H1 (cell line): ENCODE measurements at places on chromosomes 7 and 10.

- no peaks in the 10 kb centered on the region for H3K36me3 ChIP-seq
- no peaks in the 10 kb centered on the region for H3K27me3 ChIP-seq
- no peaks in the 10 kb centered on the region for H3K4me1 ChIP-seq
- DNase-seq, result no peak
These were observed 50.0 kb downstream of the PLXNA4 start for GRCh38 chr7:132526111-132526740.

GRCh38 chr7:150405584-150406311 lies 26.6 kb downstream of the ZNF775 start:
- peak overlapping the region; percentile 65 for H3K4me3 ChIP-seq
- H3K36me3 ChIP-seq, result peaks cover 8% of the 10 kb centered on the region; the same call in 1 of the 2 replicates
- DNase-seq, result no peak

DNA sequence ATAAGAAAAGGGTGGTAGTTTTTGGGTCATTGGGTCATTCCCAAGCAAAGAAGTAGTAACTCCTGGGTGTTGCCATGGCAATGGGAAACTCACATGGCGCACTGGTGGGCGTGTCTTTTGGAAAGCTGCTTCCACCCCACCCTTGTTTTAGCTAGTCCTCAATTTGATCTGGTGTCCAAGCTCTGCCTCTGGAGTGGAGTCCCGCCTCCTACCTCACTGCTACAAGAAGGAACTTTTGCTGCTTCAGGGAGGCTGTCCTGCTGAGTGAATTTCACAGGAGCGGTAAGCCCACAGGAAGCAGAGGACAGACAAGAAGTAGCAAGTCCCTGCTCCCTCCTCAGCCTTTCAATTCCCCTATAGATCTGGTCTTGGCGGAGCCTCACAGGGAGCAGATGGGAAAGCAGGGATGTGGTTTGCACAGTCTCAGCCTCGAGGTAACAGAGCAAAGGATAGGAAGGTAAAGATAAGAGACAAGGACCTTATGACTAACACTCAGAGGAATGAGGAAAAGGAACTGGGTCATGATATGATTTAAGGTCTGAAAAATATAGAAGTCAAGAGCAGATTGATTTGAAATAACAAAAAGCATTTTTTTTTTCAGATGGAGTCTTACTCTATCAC lies 700.3 kb downstream of the TNS3 start:
- no peak overlapping the region for H3K4me3 ChIP-seq
- no peaks in the 10 kb centered on the region for H3K36me3 ChIP-seq
- no peak overlapping the region for H3K27ac ChIP-seq
- no peak for DNase-seq
- no peaks in the 10 kb centered on the region for H3K27me3 ChIP-seq
- no peaks in the 10 kb centered on the region; the same call in 1 of the 2 replicates for H3K4me1 ChIP-seq

GRCh38 chr10:24784061-24784460 lies 60.4 kb upstream of the ARHGAP21 start:
- H3K4me3 ChIP-seq, result no peak overlapping the region
- H3K27me3 ChIP-seq, result no peaks in the 10 kb centered on the region
- DNase-seq, result no peak
- no peak overlapping the region for H3K27ac ChIP-seq
- no peaks in the 10 kb centered on the region for H3K36me3 ChIP-seq

- no peaks in the 10 kb centered on the region for H3K4me1 ChIP-seq
- no peak for DNase-seq
- no peaks in the 10 kb centered on the region for H3K27me3 ChIP-seq
- H3K36me3 ChIP-seq, result no peaks in the 10 kb centered on the region
- H3K4me3 ChIP-seq, result no peak overlapping the region
These were observed 98.6 kb downstream of the GRK5 start for GRCh38 chr10:119305860-119306513.

- no peak for DNase-seq
- no peak overlapping the region for H3K27ac ChIP-seq
- H3K4me3 ChIP-seq, result no peak overlapping the region
These were observed 350.3 kb downstream of the GALNT17 start for GRCh38 chr7:71482284-71482683.

DNA sequence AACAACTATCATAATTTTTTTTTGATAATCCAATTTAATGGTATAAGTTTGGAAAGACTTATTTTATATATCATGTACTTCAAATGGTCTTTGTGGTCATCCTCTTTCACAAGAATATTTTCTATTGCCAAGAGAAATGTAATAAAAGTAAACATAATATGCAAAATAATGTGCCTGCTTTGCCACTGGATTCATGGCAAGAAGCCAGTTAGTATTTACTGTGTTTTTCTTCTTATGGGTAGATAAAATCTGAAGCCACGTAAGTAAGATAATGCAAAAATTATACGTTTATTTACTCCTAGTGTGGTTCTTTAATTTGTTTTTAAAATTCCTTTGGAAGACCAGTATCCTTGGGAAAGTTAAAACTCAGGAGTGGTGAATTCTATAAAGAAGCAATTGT lies 258.5 kb downstream of the ARL4A start:
- no peaks in the 10 kb centered on the region for H3K27me3 ChIP-seq
- DNase-seq, result no peak
- H3K4me3 ChIP-seq, result no peak overlapping the region
- H3K4me1 ChIP-seq, result no peaks in the 10 kb centered on the region

GRCh38 chr7:52715701-52716100 lies 319.7 kb upstream of the POM121L12 start:
- H3K27me3 ChIP-seq, result no peaks in the 10 kb centered on the region
- no peak overlapping the region for H3K4me3 ChIP-seq
- no peak for DNase-seq
- no peaks in the 10 kb centered on the region; the same call in 1 of the 2 replicates for H3K36me3 ChIP-seq

- no peak overlapping the region for H3K27ac ChIP-seq
- no peaks in the 10 kb centered on the region for H3K36me3 ChIP-seq
- H3K27me3 ChIP-seq, result no peaks in the 10 kb centered on the region
- no peak for DNase-seq
- no peaks in the 10 kb centered on the region for H3K4me1 ChIP-seq
These were observed 7.5 kb upstream of the SH2D4B start for GRCh38 chr10:80530251-80530650.

GRCh38 chr10:124214610-124215375 lies 121.4 kb upstream of the CHST15 start:
- no peak for DNase-seq
- H3K36me3 ChIP-seq, result no peaks in the 10 kb centered on the region
- no peaks in the 10 kb centered on the region for H3K4me1 ChIP-seq
- H3K27ac ChIP-seq, result no peak overlapping the region
- H3K27me3 ChIP-seq, result no peaks in the 10 kb centered on the region

DNA sequence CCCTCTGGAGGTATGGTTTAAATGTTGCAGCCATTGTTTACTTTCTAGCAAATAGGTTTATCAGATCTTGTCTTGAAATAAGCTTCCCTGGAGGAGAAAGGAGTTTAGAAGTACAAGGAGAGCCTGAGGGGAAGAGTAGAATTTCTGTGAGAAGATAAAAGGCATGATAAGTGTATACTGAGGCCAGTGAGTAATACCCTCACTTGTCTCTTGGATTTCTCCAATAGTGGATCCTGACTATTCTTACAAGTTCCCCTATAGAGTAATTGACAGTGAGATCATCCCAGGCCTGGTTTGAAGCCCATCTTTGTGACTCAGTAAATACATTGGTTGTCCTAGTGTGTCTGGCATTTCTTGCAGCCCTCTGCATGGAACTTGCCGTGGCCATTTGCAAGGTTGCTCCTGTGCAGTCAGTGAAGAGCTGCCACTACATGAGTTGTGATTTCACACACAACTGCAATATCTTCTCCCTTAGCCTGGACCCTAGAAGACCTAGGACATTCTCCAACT lies 41.6 kb downstream of the CHN2 start:
- H3K4me3 ChIP-seq, result no peak overlapping the region
- DNase-seq, result no peak
- H3K27ac ChIP-seq, result no peak overlapping the region
- H3K36me3 ChIP-seq, result no peaks in the 10 kb centered on the region

DNA sequence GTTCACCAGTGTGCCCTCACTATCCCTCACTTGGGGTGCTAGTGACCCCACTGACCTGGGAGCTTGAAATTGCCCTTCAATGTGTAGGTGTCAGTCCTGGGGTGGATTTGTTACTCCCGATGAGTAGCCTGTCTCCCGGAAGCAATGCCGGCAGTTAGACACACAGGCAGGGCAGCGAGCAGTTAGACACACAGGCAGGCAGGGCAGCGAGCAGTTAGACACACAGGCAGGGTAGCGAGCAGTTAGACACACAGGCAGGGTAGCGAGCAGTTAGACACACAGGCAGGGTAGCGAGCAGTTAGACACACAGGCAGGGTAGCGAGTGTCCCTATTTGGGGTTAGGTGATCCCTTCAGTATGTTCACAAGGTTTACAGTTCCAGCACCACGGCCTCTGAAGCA lies 44.0 kb downstream of the VWA2 start:
- H3K4me1 ChIP-seq, result no peaks in the 10 kb centered on the region
- no peak overlapping the region for H3K27ac ChIP-seq
- H3K27me3 ChIP-seq, result no peaks in the 10 kb centered on the region; the same call in 1 of the 2 replicates
- H3K4me3 ChIP-seq, result no peak overlapping the region
- DNase-seq, result no peak

- H3K27me3 ChIP-seq, result no peaks in the 10 kb centered on the region
- DNase-seq, result no peak
- no peaks in the 10 kb centered on the region for H3K36me3 ChIP-seq
- peaks cover 6% of the 10 kb centered on the region for H3K4me1 ChIP-seq
- no peak overlapping the region for H3K4me3 ChIP-seq
- H3K27ac ChIP-seq, result no peak overlapping the region
These were observed 304.5 kb upstream of the FZD8 start for GRCh38 chr10:35946556-35946955.
